ENCODE measurements at places on chromosomes 4 and X.

DNA sequence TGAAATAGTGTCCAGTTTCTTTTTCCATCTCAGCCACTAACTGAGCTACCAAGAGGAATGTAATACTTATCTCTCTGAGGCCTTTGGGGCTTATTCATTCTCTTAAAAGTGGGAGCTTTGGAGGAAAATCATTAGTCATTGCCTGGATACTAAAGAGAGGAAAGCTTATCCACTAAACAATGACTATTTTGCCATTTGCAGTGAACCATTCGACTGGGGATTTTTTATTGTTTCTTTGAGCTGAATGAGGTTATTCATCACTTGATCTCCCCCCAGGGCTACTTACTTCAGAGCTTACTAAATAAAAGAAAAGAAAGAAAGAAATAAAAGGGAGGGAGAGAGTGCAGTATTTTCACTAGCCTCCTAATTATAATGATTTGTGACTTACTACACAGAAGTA lies 1329.5 kb upstream of the TENM3 start:
- no peak for DNase-seq

DNA sequence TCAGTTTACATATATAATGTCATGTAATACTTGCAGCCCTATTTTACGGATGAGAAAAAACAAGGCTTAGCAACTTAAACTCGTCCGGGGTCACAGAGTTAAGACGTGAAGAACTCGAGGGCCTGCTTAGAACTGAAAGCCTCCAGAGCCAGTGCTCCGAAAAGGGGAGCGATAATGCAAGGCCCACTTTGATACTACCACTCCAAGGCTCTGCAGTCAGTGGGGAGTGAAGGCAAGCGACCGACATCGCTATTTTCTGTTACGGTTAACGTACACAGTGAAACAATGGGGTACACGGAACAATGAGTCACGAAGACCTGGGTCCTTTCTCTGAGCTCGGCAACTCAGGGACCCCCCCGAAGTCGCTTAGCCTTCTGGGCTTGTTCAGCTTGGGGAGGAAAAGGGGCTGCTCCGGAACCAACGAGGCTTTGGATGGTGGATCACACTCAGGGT lies 965 bp downstream of the PPA2 start:
- no peak for DNase-seq

GRCh38 chr4:173410079-173410478 lies 11.2 kb upstream of the SCRG1 start:
- DNase-seq = no peak

- DNase-seq = no peak
Measured at GRCh38 chr4:54395013-54395527, 166.0 kb downstream of the PDGFRA start.

DNA sequence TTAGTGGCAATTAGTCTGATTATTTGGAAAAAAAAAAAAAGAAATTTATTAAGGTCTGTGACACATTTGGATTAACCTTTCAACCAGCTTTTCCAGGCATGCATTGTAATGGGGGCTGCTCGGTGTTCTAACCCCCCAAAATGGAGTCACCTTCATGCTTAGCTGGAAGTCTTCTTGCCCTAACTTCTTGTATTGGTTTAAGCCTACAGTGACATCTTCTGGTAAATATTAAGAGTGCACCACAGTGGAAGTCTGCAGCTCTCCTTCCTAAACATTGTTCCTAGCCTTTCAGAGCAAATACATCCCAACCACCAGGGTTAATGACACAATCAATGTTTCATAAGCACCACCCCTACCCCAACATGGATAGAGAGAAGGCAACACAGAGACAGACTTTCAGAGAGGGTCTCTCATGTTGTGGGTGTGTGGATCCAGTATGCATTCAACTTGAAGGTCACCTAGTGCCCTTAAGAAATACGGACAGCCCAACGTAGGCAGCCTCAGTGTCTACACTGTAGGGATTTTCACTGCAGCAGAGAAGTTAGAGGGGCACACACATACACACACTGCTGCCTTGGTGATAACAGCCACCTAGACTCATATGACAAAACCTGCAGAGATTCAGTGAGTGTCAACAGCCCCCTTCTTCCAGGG lies 142.9 kb upstream of the MBNL3 start:
- no peak for DNase-seq

DNA sequence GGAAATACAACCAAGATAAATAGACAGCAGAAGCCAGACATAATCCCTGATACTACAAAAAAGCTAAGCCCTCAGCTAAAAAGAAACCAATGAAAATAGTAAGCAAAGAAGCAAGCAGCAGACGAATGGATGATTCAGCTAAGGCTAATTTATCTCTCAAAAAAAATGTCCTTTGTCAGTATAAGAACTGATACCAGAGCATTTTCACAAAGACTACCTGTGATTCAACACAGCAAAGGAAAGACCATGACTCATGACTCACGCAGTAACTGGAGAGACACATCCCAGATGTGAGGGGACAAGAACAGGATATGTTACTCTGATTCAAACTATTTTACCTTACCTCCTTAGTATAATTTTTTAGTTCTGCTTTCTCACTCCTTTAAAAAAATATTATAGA lies 22.7 kb upstream of the TMPRSS11F start:
- no peak for DNase-seq

GRCh38 chr4:11647433-11647832 lies 218.7 kb upstream of the HS3ST1 start:
- DNase-seq = no peak

- no peak for DNase-seq
Measured at GRCh38 chrX:101163166-101163565, 56.4 kb upstream of the DRP2 start.

DNA sequence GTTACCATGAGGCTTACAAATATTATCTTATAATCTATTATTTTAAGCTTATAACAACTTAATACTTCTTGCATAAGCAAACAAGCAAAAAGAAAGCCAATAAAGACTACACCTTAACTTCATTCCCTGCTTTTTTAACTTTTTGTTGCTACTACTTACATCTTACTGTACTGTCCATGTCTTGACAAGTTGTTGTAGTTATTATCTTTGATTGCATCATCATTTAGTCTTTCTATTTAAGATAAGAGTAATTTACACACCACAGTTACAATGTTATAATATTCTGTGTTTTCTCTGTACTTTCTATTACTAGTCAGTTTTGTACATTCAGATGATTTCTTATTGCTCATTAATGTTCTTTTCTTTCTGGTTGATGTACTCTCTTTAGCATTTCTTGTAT lies 346.6 kb downstream of the SMARCA1 start:
- no peak for DNase-seq
